ENCODE measurements at places on chromosomes 16 and 17.

DNA sequence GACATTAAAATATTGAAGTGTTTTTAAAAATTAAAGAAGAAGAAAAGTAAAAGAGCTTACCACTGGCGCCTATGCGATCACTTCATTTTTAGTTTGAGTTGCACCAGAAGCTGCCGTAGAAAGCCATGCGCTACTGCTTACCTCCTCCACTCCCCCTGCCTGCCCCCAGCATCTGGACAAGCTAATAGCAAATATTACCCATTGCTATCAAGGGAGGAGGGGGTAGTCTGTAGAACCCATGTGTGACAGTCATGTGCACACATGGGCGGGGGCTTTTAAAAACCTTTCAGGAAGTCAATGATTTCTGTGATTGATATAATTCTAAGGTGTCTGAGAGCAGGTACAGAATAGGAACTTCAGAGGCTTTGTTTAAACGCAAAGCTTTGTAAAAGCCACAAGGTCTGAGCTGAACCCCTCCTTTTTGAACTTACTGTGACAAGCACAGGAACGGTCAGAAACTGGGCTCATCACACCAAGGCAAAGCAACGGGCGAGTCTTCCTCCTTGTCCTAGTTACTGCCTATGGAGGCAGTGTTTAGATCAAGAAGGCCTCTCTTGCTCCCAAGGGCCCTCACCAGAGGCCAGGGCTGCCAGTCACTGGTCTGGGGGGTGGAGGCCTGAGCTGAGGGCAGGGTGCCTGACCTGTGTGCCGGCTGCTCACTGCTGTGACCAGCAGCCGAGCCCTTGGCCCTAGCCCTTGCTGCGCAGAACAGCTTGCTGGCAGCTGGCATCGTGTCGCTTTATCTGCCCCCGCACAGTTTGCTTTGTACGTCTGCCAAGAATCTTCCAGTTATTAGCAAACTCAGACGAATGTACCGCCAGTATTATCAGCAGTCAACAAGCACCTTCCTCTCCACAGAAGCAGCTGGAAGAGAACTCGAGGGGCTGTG is 15.0 kb downstream of the GINS2 start:
- DNase-seq = no peak

- no peak for DNase-seq
These were observed 220.4 kb upstream of the FOXF1 start for GRCh38 chr16:86289907-86290306.

DNA sequence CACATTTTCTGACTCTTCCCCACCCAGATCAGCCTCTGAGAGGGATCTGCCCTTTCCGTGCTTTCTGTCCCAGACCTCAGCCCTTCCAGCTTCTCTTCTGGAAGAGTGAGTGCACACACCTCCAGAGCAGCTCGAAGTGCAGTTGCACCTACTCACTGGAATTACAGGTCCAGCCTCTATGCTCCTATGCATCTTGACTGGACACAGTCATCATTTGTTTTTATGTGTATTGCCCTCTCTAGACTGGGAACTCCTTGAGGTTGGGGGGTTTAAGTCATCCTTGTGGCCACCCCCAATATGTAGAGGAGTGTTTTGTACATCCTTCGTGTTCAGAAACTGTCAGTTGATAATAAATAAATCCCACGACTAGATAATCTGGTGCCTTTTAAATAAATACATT is 81.9 kb downstream of the CDK5R1 start:
- no peak for DNase-seq

DNA sequence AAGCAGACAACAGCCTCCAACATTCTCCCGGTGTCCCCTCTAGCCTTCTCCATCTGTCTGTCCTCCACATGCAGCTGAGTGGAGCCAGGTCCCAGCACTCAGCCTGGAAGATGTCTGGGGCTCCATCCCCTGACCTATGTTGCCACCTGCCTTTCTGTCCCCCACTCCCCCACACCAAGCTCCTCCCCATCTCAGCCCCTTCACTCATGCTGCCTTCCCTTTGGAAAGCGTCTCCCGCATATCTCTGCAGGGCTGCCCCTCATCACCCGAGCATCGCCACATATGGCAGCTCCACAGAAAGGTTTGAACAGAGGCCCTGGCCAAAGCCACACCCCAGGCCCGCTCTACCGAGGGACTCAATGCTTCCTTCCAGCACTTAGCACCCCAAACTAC is 24.2 kb downstream of the NSMCE1 start:
- no peak for DNase-seq

GRCh38 chr16:24670623-24671454 is 58.6 kb upstream of the TNRC6A start:
- DNase-seq = no peak

DNA sequence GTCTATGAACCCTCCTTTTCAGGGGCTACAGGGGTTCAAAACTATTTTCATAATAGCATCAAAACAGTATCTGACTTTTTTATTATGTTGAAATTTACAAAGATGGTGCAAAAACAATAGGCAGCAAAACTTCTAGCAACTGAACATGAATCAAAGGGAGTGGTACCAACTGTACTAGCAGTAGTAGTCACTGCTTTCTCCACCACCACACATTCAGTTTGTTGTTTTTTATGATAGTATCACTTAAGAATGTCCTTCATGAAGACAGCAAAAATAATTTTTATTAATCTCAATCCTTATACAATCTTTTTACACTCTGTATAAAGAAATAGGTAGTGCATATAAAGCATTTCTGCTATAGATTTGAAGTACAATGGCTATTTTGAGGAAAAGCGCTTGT is 47.6 kb downstream of the MED13 start:
- no peak for DNase-seq

DNA sequence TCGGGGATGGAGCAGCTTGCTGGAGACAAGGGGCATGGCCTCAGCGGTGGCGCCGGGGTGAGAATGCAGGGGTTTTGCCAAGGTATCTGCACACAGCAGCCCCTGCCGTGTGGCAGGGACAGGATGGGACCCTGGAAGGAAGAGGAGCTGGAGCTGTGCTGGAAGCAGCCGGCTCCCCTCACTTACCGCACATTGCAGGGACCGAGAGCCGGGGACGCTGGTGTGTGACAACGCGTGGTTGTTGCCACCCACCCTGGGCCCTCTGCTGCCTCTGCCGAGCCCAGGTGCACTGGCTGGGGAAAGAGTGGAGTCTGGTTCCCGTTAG is 3.0 kb downstream of the NUBP2 start:
- DNase-seq = no peak

DNA sequence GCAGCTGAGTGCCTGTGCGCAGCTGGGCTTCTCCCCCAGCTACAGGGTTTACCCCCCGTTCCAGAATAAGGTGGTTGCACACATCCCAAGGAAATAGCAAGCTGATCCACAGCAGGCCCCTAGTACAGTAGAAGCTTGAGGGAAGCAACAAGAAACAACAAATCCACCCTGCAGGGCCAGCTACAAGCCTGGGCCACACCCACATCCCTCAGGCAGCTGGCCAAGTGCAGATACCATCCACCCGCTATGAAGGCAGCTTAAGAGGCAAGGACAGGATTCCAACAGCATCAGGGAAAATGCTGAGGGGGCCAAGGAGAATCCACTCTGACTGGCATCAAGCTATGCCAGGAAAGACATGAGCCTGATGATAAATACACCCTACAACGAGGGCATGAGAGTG is 66.9 kb upstream of the RCVRN start:
- no peak for DNase-seq

DNA sequence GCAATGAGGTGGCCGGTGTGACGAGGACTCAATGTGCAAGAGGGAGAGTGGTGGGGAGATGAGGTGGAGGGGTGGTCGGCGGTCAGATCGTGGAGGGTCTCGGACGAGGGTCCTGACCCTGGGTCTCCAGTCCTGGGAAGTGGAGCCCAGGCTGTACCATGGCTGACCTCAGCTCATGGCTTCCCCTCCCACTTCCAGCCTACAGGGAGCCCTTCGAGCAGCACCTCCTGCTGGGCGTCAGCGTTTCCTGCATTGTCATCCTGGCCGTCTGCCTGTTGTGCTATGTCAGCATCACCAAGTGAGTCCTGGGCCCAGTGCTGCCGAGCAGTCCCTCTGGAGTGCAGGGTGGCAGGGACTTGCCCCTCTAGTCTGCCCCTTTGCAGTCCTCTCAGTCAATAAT is 41.8 kb downstream of the IL4R start:
- DNase-seq = no peak

GRCh38 chr16:58126451-58126961 is 2.7 kb downstream of the CFAP20 start:
- no peak for DNase-seq

All from stimulated activated CD4-positive, alpha-beta T cell treated with anti-CD3 and anti-CD28 coated beads, Interleukin-12 subunit alpha, Interleukin-12 subunit beta, amount 100 ng/mL, for 4 hours (primary cell).